ENCODE measurements at places on chromosomes 2 and 18. TPM values are rescaled to one million over a fixed set of nuclear protein-coding genes. Genes with fewer than 3 reads are reported as not detected.
A peak's percentile ranks its signal among the peaks of the same experiment; 100 is the strongest.

Gene CCDC74A
- total RNA-seq = 3.1 TPM

Gene TRIM54
- total RNA-seq = not detected

Gene TEX44
- not detected for total RNA-seq

Gene CRYGC
- not detected for total RNA-seq

Gene KLHL29
- 3.4 TPM for total RNA-seq

Gene SERPINB4
- total RNA-seq = not detected

Gene TMEM182
- total RNA-seq = 5.0 TPM

GRCh38 chr2:9236045-9236344 is 29.4 kb downstream of the ASAP2 start:
- DNase-seq = no peak

- no peak for DNase-seq
Measured at GRCh38 chr2:118477111-118477862, 370.2 kb downstream of the EN1 start.

DNA sequence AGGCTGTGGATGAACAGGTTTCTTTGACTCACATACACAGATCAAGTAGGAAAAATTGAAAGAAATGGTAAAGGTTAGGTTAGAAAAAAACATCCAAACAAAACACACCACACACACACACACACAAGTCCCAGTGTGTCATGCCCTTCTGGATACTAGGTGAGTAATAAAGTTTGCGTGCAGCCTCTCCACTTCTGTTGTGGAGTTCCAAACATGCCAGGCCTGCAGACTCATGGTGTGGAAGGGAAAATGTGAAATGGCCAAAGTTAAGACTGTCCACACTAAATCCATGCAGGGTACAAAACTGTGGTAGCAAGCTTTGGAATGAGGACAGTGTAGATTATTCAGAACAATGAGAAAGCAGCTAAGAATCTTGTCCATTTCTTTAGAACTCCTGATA is 114.6 kb downstream of the IKZF2 start:
- DNase-seq = no peak

GRCh38 chr2:126754240-126755004 is 98.5 kb downstream of the GYPC start:
- DNase-seq = no peak

DNA sequence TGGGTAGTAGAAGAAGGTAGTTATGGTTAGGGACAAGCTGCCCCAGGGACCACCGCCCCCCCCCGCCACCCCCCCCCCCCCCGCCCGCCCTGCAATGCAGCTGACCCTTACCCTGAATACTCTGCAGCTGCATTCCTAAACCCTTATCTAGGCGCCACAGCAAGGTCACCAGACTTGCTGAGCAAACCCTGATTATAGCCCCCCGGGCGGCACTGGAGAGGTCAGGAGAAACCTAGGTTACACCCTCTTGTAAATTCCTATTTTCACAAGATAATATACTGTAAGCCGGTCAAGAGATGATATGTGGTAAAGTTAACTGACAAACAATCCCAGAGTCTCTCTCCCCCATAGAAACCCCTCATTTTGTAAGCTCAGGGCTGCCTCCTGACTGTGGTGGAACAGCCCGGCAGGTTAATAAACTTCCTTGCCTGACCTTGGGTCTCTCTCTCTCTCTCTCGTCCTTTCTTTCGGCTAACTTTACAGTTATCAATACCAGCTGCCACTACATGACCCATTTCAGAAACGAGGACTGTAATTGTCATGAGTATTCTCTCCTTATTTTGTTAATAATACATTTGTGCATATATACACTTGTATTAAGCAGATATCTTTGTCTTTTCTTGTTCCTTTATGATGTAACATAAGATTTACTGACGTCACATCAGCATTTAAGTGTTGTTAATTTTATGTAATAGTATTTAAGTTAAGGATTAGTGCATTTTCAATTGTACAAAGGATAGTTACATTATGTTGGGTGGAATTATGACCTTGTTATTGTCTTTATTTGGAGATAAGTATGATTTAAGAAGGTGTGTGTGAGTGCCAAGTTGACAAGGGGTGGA is 22.8 kb upstream of the SMAD4 start:
- DNase-seq = no peak

DNA sequence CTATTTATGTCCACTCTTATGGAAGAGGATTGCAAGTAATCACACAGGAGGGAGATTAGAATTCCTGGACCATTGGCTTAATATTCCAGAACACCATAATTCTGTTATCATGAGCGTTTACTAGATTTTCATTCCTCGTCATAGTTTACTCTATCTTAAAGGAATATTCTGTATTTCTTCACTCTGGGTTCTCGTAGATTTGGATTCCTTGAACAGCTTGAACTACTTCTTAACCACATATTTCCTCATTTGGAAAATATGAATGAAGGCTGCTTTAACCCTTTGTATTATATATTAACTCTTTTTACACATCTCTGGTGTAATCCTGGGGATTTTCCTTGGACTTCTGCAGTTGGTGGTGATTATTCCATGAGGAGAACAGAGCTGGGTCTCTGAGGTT is 46.3 kb upstream of the CCBE1 start:
- DNase-seq = no peak

DNA sequence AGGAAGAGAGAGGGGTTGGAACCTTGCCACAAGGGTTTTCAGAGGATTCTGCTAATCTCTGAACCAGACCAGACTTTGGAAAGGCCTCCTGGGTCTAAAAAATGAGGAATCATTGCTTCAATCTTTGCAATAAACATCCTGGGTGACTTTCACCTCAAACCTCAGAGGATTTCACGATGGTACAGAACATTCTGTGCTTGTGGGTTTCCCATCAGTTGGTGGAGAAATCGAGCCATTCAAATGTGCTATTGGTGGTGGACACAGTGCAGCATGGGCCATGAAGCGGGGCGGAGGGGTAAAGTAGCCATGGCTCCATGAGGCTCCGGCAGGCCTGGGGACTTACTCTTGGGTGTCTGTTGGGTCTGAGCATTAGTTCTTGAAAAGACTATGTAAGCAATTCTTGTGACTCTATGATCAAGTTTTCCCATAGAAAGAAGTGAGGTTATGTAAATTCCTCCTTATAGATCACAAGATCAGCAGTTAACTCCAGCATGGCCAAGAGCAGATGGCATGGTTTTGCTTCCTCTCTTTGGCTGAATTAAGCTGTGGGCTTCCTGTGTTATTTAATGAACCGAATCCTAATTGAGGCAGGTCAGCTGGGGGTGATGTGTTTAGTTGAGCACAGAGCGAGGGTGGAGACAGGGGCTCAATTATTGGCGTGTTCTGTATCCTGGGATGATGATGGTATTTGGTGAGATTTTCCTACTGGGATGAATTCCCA is 1.9 kb upstream of the IL1R2 start:
- DNase-seq = peak; percentile 31

DNA sequence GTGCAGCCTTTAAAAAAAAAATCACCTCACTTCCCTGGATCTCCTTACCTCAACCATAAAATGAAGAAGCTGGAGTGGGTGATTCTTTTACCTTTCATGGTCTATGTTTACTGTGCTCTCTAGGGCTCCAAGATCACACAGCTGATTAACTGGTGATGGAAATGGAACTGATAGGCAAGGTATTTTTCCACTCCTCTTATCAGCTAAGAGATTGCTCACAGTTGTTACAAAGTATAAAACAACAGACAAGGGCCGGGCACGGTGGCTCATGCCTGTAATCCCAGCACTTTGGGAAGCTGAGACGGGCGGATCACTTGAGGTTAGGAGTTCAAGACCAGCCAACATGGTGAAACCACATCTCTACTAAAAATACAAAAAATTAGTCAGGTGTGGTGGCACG is 14.5 kb downstream of the RPS27A start:
- no peak for DNase-seq

- no peak for DNase-seq
Measured at GRCh38 chr2:190409616-190410015, 1.5 kb downstream of the MFSD6 start.

GRCh38 chr2:218618102-218618860 is 10.6 kb downstream of the PLCD4 start:
- DNase-seq = no peak

DNA sequence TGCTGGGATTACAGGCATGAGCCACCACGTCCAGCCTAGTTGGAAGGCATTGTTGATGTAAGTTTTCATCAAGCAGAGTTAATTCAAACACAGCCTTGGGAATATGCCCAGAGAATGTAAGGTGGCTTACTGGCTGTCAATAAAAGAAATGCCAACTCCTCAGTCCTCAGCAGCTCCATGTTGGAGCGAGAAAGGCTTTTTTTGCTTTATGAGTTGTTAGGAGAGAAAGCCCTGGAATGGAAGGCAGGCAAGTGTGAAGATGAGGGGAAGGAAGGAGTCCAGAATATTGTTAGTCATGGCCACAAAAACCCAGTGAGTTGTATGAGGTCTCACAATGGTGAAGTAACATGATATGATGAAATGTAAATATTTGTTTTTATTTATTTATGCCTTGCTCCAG is 57.1 kb downstream of the MAP4K4 start:
- DNase-seq = no peak

DNA sequence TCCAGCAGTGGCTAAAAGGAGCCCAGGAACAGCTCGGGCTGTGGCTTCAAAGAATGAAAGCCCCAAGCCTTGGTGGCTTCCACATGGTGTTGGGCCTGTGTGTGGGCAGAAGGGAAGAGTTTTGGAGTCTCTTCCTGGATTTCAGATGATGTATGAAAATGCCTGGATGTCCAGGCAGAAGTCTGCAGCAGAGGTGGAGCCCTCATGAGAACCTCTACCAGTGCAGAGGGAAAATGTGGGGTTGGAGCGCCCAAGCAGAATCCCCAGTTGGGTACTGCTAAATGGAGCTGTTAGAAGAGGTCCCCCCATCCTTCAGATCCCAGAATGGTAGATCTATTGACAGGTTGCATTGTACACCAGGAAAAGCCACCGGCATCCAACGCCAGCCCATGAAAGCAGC is 412.1 kb downstream of the TDRD15 start:
- no peak for DNase-seq

DNA sequence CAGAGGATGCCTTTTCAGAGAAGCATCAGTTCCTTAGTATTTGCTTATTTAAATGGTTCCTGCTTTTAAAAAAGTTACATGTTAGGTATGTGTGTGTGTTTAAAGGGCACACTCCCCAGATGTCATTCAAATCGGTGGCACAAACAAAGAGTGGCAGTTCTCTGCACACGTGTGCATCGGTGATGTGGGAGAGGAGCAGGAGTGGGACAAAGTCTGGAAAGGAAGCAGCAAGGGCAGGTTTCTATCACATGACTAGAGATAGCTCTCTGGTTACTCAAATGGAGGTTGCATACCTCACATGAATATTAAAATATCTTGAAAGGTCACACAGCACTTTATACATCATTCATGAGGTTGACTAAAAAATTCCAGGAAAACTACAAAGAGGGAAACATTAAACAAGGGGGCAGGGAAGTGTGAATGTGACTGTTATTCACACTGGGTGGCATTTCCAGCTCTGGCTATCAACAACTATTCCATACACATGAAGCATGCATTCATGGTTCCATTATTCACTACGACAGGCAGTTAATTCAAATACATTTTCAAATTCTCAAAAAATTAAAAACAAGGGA is 64.7 kb downstream of the SEPTIN10 start:
- no peak for DNase-seq

GRCh38 chr2:36492216-36492945 is 105.6 kb downstream of the FEZ2 start:
- DNase-seq = no peak

DNA sequence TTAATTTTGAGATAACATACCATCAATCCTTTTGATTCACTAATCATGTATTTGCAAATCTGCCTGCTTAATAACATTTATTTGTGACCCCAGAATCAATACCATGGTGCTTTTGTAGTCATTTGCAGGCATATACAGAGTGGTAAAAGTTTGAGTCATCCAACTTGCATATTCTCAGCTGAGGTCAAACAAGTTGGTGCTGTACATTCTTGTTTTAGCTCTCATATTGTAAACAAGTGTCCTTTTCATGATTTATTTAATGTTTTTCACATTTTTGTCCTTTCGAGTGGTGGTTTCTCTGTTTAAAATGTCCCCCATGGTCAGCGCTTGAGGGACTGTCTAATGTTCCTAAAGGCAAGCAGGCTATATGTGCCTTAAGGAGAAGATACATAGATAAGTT is 17.5 kb downstream of the RAB27B start:
- DNase-seq = no peak

DNA sequence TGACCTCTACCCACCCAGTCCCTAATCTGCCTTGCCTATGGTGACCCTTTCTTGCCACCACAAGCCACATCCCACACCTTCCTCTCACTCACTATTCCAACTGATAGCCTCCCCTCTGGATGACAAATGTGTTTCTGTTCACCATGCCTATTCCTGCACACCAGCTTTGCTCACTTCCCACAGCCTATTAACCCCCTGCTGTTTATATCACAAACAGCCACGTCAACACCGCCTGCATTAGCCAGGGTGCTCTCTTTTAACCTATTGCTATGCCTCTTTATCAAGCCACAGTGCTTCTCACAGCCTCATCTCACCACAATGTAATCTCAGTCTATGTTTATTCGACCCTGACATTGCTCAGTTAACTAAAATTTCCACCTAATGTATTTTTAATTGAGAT is 271.8 kb downstream of the SUCLG1 start:
- no peak for DNase-seq

- DNase-seq = no peak
Measured at GRCh38 chr2:72141032-72141645, 6.5 kb downstream of the CYP26B1 start.

GRCh38 chr2:20676353-20677215 is 9.6 kb downstream of the GDF7 start:
- DNase-seq = peak; percentile 87

All from B cell (primary cell).